ENCODE measurements at places on chromosomes 6 and 20.
A peak's percentile ranks its signal among the peaks of the same experiment; 100 is the strongest.

DNA sequence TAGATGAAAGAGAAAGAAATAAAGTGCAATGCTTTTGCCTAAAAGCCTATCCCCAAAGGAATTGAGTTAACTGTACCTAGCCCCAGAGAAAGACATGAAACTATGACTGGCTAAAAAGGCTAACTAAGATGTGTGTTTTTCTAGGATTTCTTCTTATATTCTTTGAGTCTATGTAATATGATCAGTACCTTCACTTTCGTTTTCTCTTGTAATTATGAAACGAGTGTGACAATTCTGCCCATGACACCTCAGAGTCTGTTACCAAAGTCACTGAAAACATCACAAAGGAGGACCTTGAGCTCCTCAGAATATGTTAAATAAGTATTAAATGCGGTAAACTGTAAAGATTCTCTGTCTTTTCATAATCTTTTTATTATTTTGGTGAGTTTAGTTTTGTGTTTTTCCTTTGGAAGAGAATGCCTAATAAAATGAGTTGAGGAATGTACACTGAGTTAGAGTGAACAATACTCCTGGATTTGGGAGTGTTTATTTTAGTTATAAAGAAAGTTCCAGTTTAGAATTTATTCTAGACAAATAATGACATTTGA lies 141.3 kb downstream of the FUT9 start:
- DNase-seq: no peak

DNA sequence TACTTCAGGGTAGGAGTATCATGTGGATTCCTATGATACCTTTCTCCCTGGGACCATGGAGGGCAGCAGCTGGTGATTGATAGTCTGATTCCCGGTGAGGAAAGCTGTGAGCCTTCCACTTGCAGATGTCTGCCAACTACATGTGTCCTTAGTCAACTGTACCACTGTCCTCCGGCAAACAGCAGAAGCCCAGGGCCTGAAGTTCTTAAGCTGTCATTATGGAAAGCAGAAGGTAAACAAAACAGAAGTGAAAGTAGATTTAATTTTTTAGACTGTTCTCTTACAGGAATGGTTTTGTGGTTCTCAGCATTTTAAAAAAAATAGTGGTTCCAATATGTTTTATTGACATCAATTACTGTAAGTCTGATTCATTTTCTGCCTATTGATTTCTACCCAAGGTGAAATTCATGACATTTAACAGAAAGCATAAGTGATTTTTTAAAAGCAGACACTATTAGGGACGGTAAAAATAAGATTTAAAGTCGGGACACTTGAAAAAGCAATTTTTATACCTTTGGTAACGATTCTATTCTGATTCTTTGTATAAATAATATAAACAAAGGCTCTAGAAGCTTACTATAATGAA lies 36.6 kb downstream of the PTPN1 start:
- DNase-seq: no peak

DNA sequence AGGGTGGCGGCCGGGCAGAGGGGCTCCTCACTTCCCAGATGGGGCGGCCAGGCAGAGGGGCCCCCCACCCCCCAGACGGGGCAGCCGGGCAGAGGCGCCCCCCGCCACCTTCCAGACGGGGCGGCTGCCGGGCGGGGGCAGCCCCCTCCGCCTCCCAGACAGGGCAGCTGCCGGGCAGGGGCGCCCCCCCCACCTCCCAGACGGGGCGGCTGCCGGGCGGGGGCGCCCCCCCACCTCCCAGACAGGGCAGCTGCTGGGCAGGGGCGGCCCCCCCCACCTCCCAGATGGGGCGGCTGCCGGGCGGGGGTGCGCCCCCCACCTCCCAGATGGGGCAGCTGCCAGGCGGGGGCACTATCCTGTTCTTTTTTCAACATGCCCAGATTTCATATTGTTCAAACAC lies 78.2 kb upstream of the DST start:
- no peak for DNase-seq

GRCh38 chr20:25257756-25258475 lies 10.0 kb downstream of the PYGB start:
- no peak for DNase-seq

- no peak for DNase-seq
Measured at GRCh38 chr6:71367756-71368155, 79.1 kb downstream of the OGFRL1 start.

DNA sequence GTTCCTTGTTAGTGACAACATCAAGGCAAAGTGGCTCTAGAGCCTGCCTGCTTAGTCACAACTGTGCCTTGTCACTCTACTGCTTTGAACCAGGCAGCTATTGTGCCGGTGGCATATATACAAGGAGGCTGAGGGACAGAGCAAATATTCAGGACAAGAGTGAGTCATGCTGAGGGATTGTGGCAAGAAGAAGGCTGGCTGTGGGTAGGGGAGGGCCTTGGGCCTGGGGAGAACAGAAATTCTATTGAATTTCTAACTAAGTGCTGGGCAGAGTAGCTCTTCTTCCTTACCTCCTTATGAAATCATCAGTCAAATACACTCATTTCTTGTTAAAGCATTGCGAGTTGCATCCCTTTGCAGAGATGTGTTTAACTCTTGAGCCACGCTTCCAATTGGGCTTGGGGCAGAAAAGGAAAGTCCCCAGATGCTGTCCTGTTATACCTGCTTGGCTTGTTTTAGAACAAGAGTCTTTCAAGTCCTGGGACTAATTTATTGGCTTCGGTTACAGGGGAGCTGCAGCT lies 59.7 kb downstream of the PFDN4 start:
- peak; percentile 99 for DNase-seq

- peak; percentile 61 for DNase-seq
Measured at GRCh38 chr6:137866200-137866913, 702 bp upstream of the TNFAIP3 start.

DNA sequence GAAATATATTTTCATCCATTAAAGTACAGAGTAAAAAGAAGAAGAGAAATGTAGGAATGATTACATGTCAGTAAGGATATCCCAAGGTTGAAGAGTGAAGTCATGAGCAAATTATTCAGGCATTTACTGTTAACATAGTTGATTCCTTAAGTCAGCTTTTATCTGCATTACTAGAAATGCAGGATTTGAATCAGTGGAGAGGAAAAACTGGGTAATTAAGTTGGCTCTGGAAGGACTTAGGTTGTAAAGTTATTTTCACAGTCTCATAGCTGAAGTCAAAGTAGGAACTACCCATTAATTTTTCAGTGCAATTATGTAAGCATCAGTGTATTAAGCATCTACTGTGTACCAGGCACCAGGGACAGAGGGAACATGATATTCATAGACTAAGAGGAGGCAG lies 7.8 kb downstream of the NAA20 start:
- DNase-seq: no peak
